ENCODE measurements at places on chromosomes 1 and 21.

DNA sequence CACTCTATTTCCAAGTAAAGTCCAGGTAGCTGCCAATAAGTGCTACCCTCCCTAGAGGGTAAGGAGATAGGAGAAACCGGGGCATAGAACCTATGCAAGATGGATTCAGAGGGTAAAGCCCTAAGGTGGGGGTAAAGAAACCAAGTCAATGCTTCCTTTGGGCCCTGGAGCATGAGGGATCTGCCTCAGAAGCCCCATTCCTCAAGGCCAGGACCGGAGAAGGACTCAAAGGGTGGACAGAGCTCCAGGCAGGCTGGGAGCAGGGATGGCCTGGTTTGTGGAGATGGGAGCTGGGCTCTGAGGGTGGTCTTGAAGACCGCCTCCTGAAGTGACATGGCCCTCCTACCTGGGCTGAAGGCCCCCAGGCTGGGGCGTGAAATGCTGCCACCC lies 3.9 kb downstream of the EPHA2 start:
- no peak for DNase-seq

DNA sequence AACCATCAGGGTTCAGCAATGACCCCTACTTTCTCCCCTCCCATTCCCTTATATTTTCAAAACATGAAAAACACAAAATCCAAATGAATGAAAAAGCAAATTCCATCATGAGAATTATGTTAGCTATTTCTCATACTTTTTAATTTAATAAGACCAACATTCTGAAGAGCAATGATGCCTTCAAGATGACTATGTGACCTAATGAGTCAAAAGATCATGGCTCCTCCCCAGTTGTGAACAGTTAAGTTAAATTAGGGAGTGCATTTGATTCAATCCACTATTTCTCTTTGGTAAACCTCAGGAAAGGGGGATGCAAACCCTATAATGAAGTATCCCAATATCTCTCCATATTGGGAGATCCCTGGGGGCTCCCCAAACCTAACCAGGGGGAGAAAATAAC lies 36.5 kb downstream of the PUM1 start:
- no peak for DNase-seq

DNA sequence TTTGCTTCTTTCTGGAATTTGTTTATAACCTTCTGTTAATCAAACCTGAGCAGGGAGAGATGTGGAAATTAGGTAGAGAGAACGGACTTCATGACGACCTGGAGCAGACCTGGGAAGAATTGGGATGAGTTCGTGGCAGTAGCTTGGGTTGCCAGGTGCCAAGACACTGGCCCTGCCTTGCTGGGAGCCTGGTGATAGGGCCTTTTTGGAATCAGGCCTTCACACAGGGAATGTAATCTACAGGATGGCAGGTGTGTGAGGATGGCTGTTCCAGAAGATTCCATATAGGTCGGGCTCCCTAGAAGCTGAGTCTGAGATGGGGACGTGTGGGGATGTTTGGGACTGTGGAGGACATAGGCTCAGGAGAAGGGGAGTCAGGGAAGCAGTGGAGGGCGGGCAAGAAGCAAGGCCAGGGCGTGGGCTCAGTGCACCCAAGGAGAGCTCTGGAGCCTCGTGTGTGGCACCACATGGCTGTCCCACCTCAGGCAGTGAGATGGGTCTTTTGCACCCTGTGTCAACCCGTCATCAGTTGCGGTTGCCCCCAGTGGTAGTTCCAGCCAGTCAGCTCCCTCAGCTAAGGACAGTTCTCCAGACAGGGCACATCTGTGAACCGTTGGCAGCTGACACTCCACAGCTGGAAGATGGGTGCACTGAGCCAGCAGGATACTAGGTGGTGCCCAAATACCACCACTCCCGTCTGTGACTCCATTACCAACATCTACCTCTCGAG lies 395.9 kb downstream of the MATN1 start:
- no peak for DNase-seq

DNA sequence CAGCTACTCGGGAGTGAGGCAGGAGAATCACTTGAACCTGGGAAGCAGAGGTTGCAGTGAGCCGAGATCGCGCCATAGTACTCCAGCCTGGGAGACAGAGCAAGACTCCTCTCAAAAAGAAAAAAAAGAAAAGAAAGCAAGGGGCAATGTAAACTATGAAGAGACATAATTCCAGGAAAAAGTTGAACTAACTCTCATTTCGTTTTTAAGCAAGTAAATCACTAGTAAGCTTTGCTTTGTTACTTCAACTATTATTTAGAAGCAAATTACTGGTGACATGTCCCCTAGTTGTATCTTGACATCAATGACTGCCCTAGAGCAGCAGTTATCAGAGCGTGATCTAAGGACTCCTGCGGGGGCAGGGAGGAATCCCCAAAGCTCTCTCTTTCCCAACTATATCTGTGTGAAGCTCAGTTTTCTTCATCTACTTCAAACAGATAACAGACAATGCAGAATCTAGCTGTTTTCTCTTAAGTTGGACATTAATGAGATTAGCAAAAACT lies 18.7 kb downstream of the CLSTN1 start:
- no peak for DNase-seq

DNA sequence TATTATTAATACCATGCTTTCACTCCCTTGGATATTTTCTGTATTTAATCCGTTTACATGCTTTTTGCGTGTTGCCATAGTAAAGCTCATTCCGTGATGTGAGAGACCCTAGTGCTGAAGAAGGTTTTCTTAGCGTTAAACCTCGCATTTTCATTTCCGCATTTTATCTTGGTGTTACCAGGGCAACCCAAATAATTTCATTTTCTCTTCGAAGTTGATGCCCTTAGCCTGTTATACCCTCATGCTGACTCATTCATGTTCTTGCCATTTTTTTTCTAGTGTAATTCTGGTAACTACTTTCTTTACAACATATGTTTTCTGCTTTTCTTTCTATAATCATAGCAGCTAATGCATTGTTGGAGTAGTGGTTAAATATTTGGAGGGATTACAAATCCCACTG lies 37.2 kb downstream of the LRRC8C start:
- DNase-seq, result no peak

DNA sequence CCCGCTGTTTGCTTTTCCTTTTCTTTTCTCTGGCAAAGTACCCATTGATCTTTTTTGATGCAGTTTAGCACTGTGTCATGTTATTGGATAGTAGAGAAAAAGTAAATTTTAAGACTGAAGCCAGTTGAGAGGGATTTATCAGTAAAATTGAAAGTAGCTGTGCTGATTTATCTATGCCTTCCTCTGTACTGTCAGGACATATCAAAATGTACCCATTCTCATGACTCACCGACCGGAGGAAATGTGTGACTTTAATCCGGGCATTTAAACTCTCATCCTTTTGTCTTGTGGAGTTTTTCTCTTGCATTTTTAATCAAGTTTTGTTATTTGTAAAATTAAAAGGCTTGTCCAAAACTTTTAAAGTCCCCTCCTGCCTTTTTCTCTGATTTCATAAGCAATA lies 276.6 kb upstream of the FMN2 start:
- no peak for DNase-seq
